ENCODE measurements at places on chromosomes 7 and 10.

GRCh38 chr7:95691464-95691863 is 80.9 kb upstream of the DYNC1I1 start:
- DNase-seq, result no peak

- DNase-seq, result no peak
These were observed 22.5 kb downstream of the EPHB4 start for GRCh38 chr7:100804681-100805431.

GRCh38 chr10:97546456-97547270 is 25.9 kb upstream of the ANKRD2 start:
- no peak for DNase-seq

DNA sequence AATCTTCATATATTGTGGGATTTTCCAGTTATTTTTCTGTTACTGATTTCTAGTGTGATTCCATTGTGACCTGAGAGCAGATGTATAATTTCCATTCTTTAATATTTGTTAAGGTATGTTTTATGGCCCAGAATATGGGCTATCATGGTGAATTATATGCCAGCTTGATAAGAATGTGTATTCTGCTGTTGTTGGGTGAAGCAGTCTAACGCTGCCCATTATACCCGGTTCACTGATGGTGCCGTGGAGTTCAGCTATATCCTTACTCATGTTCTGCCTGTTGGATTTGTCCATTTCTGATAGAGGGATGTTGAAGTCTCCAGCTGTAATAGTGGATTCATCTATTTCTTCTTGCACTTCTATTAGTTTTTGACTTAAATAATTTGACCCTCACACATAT is 41.7 kb downstream of the DYNC2I1 start:
- no peak for DNase-seq

DNA sequence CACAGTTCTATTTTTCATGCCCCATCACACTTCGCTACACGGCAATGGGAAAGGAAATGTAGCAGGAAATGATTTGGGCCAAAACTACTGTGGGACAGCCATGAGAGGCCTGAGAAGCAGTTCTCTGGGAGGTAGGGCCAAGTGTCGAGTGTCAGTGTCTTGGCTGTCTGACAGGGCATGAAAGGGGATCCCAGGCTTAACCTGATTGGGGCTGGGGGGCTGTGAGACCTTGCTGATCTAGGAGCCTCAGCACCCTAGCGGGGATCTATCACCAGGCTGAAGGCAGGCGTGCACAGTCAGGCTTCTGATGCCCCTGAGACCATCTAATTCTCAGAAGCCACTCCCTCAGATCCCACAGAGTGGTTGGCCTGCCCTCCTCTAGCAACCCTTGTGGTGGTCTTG is 58.2 kb upstream of the SLC25A13 start:
- DNase-seq, result no peak

DNA sequence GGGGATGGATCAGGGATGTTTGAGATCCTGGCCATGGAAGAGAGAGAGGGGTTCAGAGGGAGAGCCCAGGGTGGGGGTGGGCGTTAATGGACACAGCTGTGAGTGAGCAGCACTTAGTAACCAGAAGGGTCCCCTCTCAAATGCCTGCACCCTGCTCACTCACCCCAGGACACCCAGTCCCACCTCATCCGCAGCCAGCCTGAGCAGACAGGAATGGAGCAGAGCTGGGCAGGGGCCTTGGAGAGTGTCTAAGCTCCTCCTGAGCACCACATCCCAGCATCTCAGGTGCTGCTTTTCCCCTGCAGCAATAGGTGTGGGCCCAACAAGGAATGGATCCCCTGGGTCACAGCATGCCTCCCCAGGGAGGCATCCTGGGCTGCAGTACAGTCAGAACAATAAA is 5.3 kb downstream of the FAM24A start:
- DNase-seq, result no peak

- DNase-seq, result no peak
These were observed 33.4 kb downstream of the BCAP29 start for GRCh38 chr7:107613439-107613838.

GRCh38 chr10:120515741-120516140 is 58.7 kb downstream of the PLPP4 start:
- no peak for DNase-seq

- DNase-seq, result no peak
These were observed 728 bp downstream of the CAV2 start for GRCh38 chr7:116500078-116500853.

- DNase-seq, result no peak
These were observed 114.8 kb downstream of the SH3PXD2A start for GRCh38 chr10:103740611-103741010.

DNA sequence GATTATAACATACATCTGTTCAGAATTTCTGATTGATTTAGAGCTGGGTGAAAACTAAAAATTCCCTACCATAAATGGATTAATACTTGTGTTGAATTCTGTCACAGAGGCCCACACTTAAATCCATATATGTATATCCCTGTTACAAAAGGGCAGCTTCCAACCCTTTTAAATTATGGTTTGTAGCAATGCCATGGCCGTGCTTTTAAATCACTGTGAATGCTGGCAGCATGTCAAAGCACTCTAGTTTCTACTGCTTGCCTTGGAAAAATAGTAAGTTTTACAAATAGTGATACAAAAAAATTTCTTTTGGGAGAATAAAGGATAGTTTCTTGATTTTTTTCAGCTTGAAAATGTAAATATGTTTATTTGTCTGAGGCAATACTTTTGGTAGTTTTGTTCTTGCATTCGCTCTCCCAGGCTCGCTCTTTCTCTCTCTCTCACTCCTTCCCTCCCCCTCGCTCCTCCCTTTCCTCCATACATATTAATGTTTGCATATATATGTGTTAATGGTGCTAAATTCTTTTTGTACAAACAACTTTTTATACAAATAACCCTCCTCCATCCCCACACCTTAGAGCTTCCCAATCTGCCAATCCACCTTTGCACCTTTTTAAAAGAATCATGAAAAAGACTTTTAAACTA is 29.8 kb downstream of the TES start:
- no peak for DNase-seq

DNA sequence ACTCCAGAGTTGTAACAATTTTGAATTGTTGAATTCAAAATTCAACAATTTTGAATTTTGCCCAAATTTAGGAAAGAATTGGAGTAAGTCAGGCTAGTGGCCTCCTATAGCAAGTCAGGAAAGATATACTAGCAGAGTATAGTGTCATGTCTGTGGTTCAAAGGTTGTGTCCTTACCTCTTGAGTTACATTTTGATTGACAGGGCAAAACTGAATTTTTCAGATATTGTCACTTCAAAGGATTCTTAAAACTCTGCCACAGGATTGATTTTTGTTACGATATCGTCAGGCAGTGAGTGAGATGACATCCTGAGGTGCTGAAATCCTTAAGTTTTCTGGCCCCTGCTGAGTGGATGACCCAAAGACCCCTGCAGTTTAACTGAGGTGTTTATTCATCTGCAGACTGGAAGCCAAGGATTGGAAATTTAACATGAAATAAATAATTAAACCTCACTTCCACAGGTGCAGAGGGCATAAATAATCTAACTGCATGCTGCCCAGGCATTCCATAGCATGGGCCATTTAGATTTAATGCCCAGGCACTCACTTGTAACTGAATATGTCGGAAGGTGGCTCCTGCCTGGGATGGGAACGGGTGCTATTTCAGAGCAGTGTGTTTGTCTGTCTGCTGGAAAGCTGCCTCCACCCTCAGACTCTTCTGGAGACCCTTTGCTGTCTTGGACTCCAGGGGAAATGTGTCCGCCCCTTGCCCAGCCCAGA is 50.8 kb downstream of the RBM20 start:
- DNase-seq, result no peak

DNA sequence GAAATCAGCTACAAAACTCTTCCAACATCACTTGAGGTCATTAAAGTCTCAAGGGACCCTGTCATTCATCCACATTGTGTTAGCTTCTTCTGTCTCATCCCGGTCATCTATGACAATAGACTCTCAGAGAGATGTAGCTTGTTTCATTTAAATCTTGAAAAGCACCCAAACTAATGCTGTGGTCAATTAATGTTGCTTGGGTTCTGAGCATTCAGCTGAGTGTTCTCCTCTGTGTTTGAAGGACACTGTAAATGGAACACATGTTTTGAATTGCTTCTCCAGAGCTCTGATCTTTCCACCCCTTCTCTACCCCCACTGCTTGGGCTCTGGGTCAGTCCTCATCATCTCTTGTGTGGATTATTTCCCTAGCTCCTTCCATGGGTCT is 19.6 kb upstream of the ADD3 start:
- no peak for DNase-seq

DNA sequence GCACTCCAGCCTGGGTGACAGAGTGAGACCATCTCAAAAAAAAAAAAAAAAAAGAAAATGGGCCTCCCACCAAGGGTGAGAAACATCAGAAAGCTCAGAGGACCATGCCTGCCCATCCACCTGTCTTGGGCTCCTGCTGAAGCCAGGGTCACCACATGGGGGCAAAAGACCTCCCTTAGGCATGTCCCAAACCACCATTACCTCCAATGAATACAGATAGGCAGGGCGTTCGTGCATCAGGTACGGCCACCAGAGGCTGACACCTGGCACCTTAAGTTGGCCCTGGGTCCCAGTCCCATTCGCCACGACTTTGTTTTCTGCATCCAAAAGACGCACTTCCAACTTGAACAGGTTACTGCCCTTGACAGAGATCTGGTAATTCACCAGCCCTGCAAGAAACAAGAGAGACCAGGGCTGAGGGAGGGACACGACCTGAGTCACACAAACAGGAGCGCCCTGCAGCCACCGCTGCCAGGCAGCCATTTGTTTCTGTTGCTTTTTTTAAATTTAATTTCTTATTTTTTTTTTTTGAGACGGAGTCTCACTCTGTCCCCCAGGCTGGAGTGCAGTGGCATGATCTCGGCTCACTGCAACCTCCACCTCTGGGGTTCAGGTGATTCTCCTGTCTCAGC is 6.1 kb downstream of the GUSB start:
- DNase-seq, result no peak

DNA sequence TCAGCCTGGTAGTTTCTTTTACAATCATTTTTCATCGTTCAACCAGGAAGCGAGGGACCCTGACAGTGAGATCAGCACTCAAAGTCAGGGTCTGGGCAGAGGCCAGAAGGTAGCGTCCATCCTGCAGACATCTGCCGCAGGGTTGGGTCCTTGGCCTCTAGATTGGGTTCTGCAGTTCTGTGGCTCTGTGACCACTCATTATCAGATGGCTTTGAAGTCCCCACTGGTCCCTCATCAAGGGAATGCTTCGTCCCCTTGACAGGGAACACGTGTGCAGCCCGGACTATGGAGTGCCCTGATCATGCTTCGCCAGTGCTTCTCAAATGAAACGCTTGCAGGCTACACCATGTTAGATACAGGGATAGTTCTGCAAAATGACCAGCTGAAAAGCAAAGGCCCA is 64.1 kb downstream of the FRMPD2 start:
- DNase-seq, result no peak

Data from stimulated activated CD4-positive, alpha-beta T cell treated with anti-CD3 and anti-CD28 coated beads, Interleukin-12 subunit alpha, Interleukin-12 subunit beta, amount 100 ng/mL, for 24 hours (primary cell).